ENCODE measurements at places on chromosomes 3 and 15.
A peak's percentile ranks its signal among the peaks of the same experiment; 100 is the strongest.

GRCh38 chr3:33579840-33580239, 138.2 kb downstream of the CLASP2 start:
- no peak for DNase-seq

GRCh38 chr3:47012342-47013230, 33.1 kb downstream of the NBEAL2 start:
- DNase-seq = no peak

- DNase-seq = no peak
Observed at GRCh38 chr15:88981244-88982215, 68.4 kb upstream of the MFGE8 start.

GRCh38 chr15:82018201-82018600, 27.6 kb downstream of the MEX3B start:
- no peak for DNase-seq

DNA sequence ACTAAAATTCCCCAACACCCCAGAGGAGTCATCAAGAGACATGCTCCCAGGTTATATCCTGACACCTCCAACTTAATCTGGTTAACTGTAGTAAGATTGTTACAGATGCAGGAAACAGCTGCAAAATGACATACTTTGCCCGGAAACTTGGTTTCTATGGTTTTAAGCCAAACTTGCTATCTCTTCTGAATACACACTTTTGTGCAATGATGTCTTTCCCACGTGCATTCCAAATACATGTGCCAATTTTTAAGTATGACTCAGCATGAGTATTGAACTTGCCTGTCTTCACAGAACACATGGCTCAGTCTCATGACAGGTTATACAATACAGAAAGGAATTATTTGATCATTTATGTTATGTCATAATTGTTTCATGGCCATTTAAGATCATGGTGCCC, 207.0 kb upstream of the DCBLD2 start:
- no peak for DNase-seq

- DNase-seq = no peak
Observed at GRCh38 chr3:165191491-165191890, 4.7 kb downstream of the SLITRK3 start.

- DNase-seq = peak; percentile 39
Observed at GRCh38 chr3:152786977-152787681, 47.8 kb upstream of the P2RY1 start.

GRCh38 chr15:48992545-48992944, 28.8 kb upstream of the SHC4 start:
- no peak for DNase-seq

GRCh38 chr3:160948273-160948672, 156.9 kb downstream of the B3GALNT1 start:
- DNase-seq = no peak

GRCh38 chr15:89333959-89334509, 590 bp downstream of the POLG start:
- no peak for DNase-seq

DNA sequence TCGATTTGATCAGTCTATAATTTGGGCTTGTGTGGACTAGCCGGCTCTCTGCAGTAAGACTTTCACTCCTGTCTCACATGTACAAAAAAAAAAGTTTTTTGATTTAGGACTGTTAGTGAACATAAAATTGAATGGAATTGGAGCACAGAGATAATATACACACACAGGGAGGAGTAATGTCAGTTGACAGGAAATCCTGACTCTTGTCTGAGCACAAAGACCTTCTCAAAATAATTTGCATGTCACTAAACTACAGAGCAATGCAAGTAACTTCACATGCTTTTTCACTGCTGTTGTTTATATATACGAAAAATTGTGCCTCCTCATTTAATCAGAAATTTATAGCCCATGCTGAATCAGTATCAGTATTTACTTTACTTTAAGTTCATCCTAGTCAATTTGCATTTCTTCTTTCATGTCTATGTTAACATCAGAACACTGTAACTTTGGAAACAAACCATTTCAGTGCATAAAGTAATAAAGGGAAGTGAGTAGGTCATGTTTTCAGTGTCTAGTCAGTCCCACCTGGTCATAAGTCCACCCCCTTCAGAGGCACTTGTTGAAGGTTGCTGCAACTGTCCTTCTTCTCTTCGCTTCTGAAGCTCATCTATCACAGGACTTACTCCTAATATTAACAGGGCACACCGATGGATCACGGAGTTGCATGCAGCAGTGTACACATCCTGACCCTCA, 115.8 kb downstream of the FBXL22 start:
- no peak for DNase-seq

- peak; percentile 26 for DNase-seq
Observed at GRCh38 chr3:52704611-52705437, 767 bp downstream of the GLT8D1 start.

DNA sequence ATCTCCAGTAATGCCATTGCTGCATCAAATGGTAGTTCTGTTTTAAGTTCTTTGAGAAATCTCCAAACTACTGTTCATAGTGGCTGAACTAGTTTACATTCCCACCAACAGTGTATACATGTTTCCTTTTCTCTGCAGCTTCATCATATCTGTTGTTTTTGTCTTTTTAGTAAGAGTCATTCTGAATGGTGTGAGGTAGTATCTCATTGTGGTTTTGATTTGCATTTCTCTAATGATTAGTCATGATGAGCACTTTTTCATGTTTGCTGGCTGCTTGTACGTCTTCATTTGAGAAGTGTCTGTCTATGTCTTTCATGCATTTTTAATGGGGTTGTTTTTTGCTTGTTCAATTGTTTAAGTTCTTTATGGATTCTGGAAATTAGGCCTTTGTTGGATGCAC, 10.2 kb upstream of the GCSAM start:
- no peak for DNase-seq

GRCh38 chr15:101009176-101009575, 90.0 kb downstream of the LRRK1 start:
- DNase-seq = no peak

DNA sequence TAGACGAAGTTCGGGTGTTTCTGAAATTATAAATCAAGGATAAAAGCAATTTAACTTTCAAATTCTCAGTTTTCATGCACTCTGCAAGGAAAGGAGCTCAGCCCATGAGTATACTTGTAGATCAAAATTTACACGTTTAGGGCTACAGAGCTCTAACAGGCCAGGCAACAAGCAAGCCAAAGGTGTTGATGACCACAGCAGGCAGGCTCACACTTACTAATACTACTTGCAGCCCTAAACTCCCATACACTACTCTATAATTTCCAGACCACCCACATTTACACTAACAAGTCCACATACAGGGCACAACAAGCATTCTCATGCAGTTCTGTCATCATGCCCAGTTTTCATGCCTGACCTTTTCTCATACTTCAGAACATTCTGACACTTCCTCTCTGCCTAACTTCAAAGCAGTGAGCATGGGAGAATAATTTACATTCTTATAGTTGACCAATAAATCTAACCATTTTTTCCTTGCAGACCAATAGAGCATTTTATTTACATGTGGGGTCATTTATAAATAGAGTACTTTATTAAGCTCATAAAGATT, 124.7 kb upstream of the FRMD4B start:
- no peak for DNase-seq

GRCh38 chr3:10232137-10232536, 16.1 kb upstream of the TATDN2 start:
- DNase-seq = no peak

- no peak for DNase-seq
Observed at GRCh38 chr3:46580675-46581074, 14.6 kb upstream of the LRRC2 start.

DNA sequence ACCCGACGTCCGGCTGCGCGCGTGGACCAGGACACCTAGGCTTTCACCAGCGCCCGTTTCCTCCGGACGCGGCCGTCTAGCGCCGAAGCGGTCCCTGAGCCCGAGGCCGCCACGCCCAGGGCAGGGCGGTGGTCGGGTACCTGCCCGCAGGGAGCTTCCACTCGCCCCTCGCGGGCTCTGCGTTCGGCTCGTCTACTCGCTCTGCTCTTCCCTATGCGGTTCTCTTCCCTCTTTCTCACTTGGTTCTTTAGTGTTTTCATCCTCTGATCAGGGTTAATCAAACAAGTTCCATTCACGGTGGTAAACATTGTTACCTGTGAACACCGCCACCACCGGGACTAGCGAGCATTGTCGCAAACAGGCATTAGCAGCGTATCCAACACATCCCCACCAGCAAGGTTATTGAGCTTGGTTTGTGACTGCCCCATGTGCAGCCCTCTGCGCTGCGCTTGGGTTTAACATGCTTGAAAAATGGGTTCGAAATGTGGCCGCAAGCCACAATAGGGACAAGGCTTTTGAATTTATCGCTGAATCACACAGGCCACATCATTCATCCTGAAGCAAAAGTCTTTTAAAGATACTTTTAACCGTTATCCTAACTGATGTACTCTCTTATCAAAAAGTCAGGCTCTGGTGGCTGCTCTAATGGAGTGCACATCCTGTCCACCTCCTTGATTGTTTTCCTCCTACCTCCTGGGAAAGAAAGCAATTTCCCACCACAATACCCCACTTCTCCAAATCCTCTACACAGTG, 843 bp upstream of the CD47 start:
- DNase-seq = no peak

DNA sequence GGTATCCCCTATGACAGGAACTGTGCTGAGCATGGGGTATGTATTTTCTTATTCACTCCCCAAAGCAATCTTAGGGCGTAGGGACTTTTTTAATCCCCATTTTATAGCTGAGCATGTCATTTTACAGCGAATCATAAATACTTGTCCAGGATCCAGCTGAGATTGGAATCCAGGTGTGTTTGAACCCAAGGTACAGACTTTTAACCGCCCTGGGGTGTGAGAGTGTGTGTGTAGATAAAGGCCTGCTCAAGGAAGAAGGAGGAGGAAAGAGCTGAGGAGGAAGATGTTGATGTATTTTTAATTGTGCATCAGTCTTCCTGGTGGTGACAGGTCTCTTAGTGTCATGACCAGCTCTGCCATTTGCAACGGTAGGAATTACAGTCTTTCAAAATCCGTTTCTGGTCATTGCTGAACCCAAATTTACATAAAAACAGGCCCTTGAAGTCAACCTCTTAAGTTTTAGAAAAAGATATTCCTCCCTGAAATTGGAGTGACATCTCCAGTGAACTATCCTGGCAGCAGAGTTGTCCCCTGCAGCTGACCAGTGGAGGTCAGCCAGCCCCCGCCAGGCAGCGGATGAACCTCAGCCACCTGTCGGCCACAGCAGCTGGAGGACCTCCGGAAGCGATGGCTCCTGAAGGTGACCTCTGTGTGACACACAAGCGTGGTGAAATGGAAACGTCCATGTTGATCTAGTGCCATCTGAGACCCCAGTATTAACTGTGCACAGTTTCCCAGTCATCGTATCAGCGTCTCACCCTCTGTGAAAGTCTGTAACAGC, 92.8 kb upstream of the MITF start:
- peak; percentile 61 for DNase-seq

DNA sequence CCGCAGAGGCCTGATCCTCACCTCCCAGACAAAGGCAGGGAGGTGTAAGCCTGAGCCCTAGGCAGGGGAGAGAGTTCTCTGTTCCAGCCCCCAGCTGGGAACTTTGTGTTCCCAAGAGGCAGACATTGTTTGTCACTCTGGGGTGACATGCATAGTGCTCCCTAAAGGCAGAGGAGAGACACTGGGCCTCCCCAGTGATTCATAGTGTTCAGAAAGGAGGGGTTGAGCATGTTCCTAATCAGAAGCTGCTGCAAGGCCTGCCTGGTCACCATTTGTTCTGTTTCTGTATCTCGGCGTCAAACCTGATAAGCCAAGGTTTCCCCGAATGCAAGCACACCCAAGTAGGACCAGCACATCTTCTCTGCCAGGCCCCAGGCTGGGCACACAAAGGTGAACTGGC, 24.0 kb upstream of the SLC6A6 start:
- DNase-seq = no peak

DNA sequence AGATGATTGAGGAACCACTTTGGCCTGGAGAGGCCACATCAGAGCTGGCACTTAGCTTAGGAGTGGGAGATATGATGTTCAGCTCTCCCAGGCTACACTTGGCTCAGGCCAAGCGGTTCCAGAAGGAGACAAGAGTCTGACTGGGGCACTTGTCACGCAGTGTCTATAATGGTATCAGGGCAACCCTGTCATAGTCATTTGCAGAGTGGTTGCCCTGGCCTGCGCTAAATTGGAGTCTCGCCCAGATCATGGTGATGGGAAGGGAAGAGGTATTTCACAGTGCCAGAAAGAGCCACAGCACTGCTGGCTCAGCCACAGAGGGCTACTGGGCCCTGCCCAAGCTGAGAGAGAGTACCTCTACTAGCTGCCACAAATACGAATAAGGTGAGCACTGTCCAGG, 186.9 kb upstream of the CRBN start:
- no peak for DNase-seq

All from LoVo (cell line).